ENCODE measurements at places on chromosomes 4 and X. TPM values are rescaled to one million over a fixed set of nuclear protein-coding genes. Genes with fewer than 3 reads are reported as not detected.

Gene GAGE12E
- total RNA-seq: not detected

Gene ARMCX2
- 98.9 TPM for total RNA-seq

Gene MAGEB1
- total RNA-seq: not detected

Gene HTN1
- total RNA-seq: not detected

Gene GATA1
- total RNA-seq: not detected

Gene RS1
- not detected for total RNA-seq

Gene CCNI
- total RNA-seq: 201 TPM

Gene COL4A6
- total RNA-seq: 16.4 TPM

Gene HTR2C
- not detected for total RNA-seq

Gene LRCH2
- total RNA-seq: 21.7 TPM

Gene NDP
- total RNA-seq: 0.52 TPM

Measured in epithelial cell of alveolus of lung (primary cell).